Suprapubic skin (tissue), 4 donors: ENCODE measurements at places on chromosomes 2 and 18.
A peak's percentile ranks its signal among the peaks of the same experiment; 100 is the strongest.

DNA sequence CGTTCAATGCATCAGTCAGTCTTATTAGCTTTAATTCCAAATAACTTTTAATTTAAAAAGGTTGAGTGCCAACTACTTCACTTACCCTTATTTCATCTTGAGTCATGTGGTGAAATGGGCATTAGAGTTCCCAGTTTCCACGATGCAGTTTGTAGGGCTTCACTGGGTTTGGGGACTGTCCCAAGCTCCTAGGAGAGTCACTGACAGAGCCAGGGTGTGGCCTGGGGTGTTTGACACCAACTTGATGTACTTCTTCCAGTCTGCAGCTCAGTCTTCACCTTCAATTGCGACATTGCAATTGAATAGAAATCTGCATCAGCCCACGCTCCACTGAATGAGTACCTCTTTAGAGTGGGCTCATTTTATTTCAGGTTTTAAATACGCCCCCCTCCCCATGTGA, 165.3 kb downstream of the ARL4C start:
- DNase-seq = no peak

DNA sequence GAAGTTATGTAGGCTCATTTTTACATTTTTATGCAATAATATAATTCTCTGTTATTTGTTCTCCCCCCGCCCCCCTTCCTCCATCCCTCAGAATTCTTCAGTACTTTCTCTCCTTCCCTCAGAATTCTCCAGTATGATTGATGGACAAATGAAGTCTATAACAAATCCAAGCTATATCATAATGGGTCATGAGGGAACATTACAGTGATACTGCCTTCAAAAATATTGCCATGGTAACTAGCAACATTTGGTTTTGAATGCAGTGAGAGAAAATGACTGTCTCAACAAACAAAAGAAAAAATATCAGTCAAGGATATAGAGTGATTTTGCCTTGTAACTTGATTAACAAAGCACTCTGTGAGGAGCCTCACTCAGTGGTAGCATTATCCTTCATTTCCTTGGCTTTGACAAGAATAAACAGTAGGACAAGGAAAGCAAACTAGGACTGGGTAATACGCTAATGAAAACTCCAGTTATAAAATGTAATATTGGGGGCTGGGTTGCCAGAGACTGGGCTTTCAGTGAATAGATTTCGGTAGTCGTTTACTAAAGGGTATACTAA, 392.9 kb upstream of the CRIM1 start:
- no peak for DNase-seq

DNA sequence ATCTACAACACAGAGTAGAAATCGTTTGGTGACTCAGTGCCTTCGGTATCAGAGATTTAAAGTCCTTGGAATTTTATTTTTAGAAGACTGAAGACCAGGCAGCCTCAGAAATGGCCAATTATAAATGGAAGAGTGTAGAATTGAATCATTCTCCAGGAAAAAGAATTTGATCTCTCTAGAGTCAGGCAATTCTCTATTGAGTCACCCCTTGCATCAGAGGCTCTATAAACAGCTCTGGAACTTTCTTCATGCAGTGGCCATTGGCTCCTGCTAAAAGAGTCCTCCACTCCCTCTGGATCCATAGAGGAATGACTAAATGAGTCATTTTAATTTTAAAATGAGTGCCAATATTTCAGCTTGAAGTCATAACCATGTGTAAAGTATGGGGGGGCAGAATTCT, 816.2 kb downstream of the TDRD15 start:
- DNase-seq = no peak

GRCh38 chr2:30223413-30223874, 7.9 kb upstream of the LBH start:
- peak; percentile 17 for DNase-seq

GRCh38 chr2:15367715-15368114, 193.4 kb downstream of the NBAS start:
- no peak for DNase-seq

GRCh38 chr2:61718965-61719364, 134.9 kb downstream of the FAM161A start:
- no peak for DNase-seq

GRCh38 chr2:67476809-67477790, 80.0 kb downstream of the ETAA1 start:
- no peak for DNase-seq

DNA sequence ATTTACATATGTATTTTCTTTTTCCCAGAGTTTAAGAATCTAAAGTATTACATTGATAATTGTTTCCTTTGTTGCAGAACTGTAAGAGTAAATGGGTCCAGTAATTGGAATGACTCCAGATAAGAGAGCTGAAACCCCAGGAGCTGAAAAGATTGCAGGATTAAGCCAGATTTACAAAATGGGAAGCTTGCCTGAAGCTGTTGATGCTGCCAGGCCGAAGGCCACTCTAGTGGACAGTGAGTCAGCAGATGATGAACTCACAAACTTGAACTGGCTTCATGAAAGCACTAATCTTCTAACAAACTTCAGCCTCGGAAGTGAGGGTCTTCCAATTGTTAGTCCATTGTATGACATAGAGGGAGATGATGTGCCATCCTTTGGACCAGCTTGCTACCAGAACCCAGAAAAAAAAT, 183.8 kb upstream of the STON1 start:
- DNase-seq = no peak

DNA sequence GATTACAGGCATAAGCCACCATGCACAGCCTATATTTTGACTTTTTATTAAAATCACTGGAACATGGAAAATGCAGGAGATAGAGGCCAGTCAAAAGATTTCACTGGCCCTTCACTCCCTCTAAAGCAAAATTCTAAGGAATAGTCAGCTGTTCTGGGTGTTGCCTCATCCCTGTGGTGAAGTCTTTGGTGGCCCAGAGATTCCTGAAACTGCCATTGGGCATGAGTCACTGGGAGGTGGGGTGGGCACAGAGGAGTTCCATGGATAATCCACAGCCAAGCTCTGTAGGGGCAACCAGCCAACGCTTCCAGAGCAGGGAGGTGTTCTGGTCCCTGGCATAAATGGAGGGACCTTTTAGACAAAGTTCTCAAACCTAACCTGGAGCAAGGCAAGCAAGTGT, 89.7 kb upstream of the TTC39C start:
- DNase-seq = no peak

DNA sequence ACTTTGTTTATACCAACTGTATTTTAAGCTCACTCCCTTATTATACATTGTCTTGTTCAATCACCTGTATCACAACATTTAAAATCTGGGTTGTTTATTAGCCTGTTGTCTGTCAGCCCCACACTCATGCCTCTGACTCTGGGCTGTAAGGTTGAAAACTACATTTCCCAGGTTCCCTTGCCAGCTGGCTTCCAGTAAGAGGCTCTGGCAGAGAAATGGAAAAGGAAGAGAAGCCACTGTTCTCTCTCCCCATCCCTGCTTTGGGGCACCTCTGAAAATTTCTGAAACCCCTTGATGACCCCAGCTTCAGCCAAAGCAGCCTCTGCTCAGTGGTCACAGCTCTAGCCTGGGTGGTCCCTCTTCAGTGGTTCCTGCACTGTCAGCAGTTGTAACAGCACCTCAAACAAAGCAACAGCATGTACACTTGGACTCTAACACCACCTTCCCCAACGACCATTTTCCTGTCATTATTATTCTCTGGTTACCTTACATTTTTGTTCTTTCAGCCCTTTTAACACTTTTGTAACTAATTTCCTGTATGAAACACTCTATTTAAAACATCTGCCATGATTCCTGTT, 108.9 kb upstream of the LGALSL start:
- DNase-seq = peak; percentile 21

- DNase-seq = no peak
Observed at GRCh38 chr2:98468621-98469236, 24.1 kb downstream of the INPP4A start.

DNA sequence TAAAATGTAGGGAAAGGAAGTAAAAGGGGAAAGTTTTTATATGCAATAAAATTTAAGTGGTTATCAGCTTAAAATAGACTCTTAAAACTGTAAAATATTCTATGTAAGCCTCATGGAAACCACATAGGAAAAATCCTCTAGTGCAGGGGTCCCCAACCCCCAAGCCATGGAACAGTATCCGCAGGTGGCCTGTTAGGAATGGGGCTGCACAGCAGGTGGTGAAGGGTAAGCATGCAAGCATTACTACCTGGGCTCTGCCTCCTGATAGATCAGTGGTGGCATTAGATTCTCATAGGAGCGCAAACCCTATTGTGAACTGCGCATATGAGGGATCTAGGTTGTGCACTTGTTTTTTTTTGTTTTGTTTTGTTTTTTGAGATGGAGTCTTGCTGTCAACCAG, 1409.3 kb upstream of the CDH2 start:
- DNase-seq = no peak

GRCh38 chr2:135820003-135820618, 16.9 kb downstream of the LCT start:
- DNase-seq = no peak

DNA sequence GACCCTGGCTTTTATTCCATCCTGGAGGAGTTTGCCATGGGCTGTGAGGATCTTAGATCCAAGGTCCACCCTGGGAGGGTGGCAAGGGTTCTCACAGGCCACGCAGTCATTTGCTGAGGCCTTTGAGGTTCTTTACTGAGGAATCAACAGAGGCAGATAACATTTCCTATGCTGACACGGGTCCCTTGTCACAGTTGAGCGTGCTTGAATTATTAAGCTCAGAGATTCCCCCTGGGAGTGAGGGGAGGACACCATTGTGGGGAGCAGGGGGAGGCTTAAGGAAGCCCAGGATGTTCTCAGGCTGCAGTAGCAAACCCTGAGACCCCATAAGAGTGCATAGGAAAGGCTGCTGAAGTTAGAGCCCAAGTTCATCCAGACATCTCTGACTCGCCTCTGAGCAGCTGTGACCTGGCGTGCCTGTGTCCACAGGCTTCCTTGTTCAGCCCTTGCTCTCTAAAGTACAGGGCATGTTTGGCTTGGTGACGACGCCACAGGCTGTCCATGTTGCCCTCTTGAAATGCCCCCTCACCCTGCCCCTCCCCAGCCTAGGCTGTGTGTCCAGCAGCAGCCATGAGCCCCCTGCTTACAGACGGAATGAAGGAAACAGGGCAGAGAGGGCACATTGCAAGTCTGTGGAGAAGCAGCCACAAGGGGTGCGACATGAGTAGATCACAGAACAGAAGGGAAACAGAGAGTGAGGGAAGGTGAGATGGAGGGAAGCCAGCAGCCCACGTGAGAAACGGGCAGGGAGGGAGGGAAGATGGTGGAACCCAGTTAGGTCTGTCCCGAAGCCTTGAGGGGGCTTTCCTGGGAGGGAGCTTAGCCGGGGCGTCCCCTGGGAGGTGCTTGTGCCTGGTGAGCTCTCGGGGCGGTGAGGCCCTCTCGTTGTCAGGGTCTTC, 34.0 kb downstream of the NAPG start:
- no peak for DNase-seq

DNA sequence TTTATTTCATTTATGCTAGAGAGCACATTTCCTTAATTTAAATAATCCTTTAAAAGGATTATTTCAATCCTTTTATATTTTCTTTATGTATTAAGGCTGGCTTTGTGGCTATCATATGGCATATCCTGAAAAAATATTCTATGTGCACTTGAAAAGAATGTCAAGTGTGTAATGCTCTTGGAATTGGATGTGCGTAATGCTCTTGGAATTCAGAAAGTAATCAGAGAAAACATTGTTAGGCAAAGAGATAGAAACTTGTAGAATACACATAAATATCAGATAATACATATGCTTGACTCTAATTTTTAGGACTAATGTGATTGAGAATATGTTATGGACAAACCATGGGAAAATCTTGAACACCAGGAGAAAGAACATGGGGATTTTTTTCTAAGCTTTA, 197.5 kb upstream of the COL3A1 start:
- DNase-seq = no peak

GRCh38 chr18:33957707-33958106, 267.0 kb downstream of the NOL4 start:
- no peak for DNase-seq

GRCh38 chr2:217890445-217890844, 112.3 kb downstream of the TNS1 start:
- DNase-seq = no peak

- peak; percentile 55 for DNase-seq
Observed at GRCh38 chr2:128370468-128371247, 52.0 kb upstream of the HS6ST1 start.

GRCh38 chr18:2855560-2856350, 8.9 kb downstream of the EMILIN2 start:
- DNase-seq = no peak

DNA sequence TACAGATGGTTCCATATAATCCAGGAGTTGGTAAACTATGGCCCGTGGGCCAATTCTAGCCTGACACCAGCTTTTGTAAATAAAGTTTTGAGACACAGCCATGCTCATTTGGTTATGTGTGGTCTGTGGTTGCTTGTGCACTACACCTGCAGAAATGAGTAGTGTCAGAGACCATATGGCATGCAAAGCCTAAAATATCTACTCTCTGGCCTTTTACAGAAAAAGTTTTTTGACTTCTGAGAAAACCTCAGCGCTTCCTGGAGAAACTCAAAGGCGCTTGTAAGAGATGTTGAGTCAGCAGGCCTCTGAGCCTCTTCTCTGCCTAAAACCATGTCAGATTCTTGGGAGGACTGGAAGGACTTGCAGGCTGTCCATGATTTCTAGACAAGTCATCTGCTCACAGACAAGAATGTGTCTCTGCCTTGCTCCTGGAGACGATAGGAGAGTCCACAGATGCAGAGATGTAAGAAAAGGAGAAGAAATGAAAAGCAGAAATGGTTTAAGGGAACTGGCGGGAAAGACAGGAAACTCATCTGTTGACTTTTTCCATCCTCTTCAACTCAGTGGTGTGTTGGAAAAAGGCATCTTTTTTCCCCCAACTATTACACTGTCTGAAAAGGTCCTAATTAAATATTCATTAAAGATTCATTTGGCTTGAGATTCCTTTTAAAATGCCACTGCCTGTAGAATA, 5.2 kb downstream of the TTC39C start:
- no peak for DNase-seq

DNA sequence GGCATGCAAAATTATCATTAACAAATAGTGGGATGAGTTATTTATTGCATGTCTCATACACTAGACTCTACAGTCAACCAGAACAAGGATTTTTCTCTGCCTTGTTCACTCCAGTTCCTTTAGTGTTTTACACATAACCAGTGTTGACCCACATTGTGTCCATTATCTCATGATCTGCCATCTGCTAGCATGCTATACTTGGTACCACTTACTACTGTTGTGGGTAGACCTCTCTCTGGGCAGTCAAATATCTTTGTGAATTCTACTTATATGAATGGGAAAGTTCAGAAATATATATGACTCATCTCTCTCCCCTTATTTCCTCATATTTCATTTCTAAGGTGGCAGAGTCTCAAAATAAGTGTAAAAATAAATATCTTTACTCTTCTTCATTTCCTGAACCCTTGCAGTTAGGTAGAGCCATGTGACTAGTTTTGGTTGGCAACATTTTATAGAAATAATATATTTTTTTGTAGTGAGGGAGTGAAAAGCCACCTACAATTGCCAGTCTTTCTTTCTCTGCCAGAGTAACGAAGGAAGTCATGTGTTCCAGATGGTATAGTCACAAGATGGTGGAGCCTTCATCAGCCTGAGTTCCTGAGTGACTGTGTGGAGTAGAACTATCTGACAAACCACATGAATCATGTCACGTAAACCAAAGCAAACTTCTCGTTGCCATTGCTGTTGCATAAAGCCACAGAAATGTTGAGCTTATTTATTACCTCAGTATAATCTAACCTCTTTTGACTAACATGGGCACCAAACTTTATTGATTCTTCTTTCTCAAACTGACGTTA, 704.0 kb downstream of the RNF144A start:
- DNase-seq = no peak

GRCh38 chr18:6781142-6781714, 51.7 kb downstream of the ARHGAP28 start:
- DNase-seq = no peak
